ENCODE measurements at places on chromosomes 13 and 19.

- H3K36me3 ChIP-seq: no peaks in the 10 kb centered on the region
- no peaks in the 10 kb centered on the region for H3K27me3 ChIP-seq
- no peak overlapping the region for H3K27ac ChIP-seq
- no peak for DNase-seq
- H3K4me1 ChIP-seq: no peaks in the 10 kb centered on the region
Observed at GRCh38 chr19:8626842-8627241, 3.6 kb upstream of the NFILZ start.

DNA sequence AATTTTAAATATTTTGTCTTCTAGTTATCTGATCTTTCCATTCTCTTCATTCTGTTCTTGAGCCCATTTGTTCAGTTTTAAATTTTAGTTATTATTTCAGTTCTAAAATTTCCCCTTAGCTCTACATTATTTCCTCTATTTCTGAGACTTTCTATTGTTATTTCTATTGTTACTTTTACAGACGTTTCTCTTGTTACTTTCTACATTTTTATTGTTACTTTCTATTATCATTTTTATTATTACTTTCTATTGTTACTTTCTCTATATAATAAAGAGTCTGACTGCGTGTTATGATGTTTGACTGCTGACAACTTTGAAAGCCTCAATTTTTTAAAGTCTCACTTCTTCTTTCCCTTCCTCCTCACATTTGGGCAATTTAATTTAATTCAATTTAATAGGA lies 915.7 kb upstream of the PCDH20 start:
- no peak overlapping the region for H3K27ac ChIP-seq
- H3K4me1 ChIP-seq: no peaks in the 10 kb centered on the region
- H3K27me3 ChIP-seq: no peaks in the 10 kb centered on the region
- no peak for DNase-seq
- H3K4me3 ChIP-seq: no peak overlapping the region

- peaks cover 3% of the 10 kb centered on the region for H3K27me3 ChIP-seq
- H3K4me3 ChIP-seq: no peak overlapping the region
- H3K36me3 ChIP-seq: peaks cover 2% of the 10 kb centered on the region
- peaks cover 10% of the 10 kb centered on the region for H3K4me1 ChIP-seq
Observed at GRCh38 chr19:10846500-10847202, 1.6 kb upstream of the C19orf38 start.

GRCh38 chr19:40724855-40725254 lies 7.9 kb downstream of the ITPKC start:
- peaks cover 17% of the 10 kb centered on the region for H3K36me3 ChIP-seq
- no peak for DNase-seq
- no peaks in the 10 kb centered on the region for H3K27me3 ChIP-seq
- no peak overlapping the region for H3K4me3 ChIP-seq

Measured in activated naive CD8-positive, alpha-beta T cell treated with anti-CD3 and anti-CD28 coated beads, Interleukin-2, amount 50 U/mL, for 24 hours (primary cell).